Left lobe of liver (tissue), 2 donors: ENCODE measurements at places on chromosomes 12 and 14.
A peak's percentile ranks its signal among the peaks of the same experiment; 100 is the strongest.

- DNase-seq = no peak
Measured at GRCh38 chr14:103072595-103073366, 11.2 kb upstream of the LBHD2 start.

DNA sequence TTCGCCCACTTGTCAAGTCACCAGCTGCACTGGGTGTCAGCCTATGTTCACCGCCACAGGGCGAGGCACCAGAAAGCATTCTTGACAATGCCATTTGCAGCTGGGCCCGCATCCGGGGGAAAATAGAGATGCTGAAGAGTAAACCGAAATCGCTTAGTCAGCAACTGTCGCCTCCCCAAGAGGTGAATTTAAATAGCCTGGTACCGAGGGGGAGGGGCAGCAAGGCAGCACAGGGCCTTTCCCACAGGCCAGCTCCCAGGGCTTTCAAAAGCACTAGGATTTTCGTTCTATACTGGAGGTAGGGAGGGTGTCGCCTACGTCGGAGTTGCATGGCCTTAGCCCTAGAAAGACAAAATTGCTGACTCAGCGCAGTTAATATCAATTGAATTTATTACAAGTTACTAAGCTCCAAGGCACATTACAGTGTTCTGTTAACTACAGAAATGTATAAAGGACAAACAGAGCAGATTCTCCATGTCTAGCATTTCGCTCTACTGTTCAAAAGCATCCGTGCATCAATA lies 4.3 kb downstream of the IRF2BPL start:
- DNase-seq = peak; percentile 73

- DNase-seq = no peak
Measured at GRCh38 chr12:120394483-120395367, 25.8 kb upstream of the MSI1 start.

DNA sequence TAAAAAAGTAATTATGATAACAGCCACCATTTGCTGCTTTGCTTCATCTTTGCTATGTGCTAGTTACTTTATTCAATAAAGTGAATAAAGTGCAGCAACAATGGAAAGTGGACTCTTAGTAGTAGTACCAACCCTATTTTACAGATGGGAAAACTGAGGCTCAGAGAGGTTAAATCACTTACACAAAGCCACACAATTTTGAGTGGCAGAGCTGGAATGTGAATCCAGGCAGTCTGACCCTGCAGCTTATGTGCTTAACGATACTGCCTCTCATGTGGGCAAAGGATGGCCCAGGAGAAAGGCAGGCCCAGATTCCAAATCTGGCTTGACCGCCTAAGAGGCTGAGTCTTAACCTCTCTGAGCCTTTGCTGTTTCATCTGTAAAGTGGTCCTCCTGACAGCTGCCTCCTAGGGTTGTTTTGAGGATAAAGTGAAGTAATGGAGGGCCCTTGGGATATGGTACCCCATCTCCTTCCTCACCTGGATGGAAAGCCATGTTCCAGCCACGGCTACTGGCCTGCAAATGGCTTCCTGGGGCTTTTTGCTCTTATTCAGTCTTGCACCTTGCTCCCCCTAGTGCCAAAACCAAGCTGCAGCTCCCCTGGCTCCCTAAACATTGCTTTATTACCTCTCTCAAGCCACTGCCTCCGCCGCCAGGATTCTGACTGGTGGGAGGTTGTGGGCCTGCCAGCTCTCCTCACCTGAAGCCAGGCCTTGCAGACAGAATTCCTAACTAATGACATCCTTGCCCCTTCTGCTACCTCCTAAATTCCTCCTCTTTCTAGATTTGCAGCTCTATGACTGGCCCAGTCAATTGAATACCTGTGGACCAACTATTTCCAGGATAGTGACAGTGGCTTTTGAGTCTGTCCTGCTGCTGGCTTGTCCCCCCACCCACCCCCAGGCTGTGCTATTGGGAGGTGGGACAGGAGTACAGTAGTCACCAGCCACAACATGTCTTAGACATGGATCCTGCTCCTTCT lies 283.3 kb upstream of the PWP1 start:
- peak; percentile 62 for DNase-seq

- DNase-seq = no peak
Measured at GRCh38 chr12:4289998-4290790, 16.6 kb downstream of the CCND2 start.
